Left ventricle myocardium inferior (tissue), 1 donor: ENCODE measurements at places on chromosomes 6 and 20. TPM values are rescaled to one million over a fixed set of nuclear protein-coding genes. Genes with fewer than 3 reads are reported as not detected.

DNA sequence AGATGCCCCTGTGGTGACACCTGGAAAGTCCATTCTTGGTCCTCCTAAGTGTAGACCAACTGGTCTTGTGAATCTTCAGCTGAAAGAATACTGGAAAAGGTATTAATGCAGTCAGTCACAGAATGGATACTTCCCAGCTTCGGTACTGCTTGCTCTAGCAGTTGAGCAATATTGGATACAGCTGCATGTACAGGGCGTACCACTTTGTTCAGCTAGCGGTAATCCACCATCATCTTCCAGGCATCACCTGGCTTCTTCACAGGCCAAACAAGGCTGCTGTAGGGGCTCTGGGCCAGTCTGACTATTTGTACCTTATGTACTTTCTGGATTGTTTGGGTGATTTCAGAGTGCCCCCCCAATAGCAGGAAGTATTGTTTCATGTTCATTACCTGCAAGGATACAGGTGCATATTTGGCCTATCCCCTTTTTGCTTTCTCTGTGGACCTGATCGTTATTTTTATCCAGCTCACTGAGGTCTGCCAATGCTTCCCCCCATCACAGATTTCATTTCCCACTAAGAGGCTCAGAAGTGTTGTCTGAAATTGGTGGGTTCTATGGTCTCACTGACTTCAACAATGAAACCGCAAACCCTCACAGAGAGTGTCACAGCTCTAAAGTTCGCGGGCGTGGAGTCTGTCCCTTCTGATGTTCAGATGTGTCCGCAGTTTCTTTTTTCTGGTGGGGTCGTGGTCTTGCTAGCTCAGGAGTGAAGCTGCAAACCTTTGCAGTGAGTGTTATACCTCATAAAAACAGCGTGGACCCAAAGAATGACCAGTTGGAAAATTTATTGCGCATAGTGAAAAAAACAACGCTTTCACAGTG lies 52.2 kb downstream of the TRIM27 start:
- no peak overlapping the region for H3K4me3 ChIP-seq
- H3K4me1 ChIP-seq = peaks cover 8% of the 10 kb centered on the region
- H3K27ac ChIP-seq = no peak overlapping the region
- H3K36me3 ChIP-seq = no peaks in the 10 kb centered on the region
- H3K27me3 ChIP-seq = peaks cover 53% of the 10 kb centered on the region

GRCh38 chr20:24694157-24694726 lies 224.8 kb downstream of the SYNDIG1 start:
- H3K4me1 ChIP-seq = peaks cover 22% of the 10 kb centered on the region
- H3K36me3 ChIP-seq = no peaks in the 10 kb centered on the region
- peak overlapping the region; percentile 50 for H3K27ac ChIP-seq
- no peak overlapping the region for H3K4me3 ChIP-seq
- peaks cover 17% of the 10 kb centered on the region for H3K27me3 ChIP-seq

GRCh38 chr6:34615574-34616226 lies 59.6 kb upstream of the SPDEF start:
- peaks cover 25% of the 10 kb centered on the region for H3K4me1 ChIP-seq
- peaks cover 8% of the 10 kb centered on the region for H3K36me3 ChIP-seq
- H3K27ac ChIP-seq = no peak overlapping the region
- H3K4me3 ChIP-seq = no peak overlapping the region

- peaks cover 40% of the 10 kb centered on the region for H3K4me1 ChIP-seq
- no peak overlapping the region for H3K27ac ChIP-seq
- no peak overlapping the region for H3K4me3 ChIP-seq
- H3K36me3 ChIP-seq = peaks cover 88% of the 10 kb centered on the region
- no peak for DNase-seq
Observed at GRCh38 chr20:62288535-62289105, 14.2 kb upstream of the ADRM1 start.

- DNase-seq = no peak
- peaks cover 37% of the 10 kb centered on the region for H3K36me3 ChIP-seq
- peaks cover 19% of the 10 kb centered on the region for H3K4me1 ChIP-seq
- H3K27ac ChIP-seq = peak overlapping the region; percentile 27
Observed at GRCh38 chr6:35419417-35419816, 32.7 kb upstream of the FANCE start.

DNA sequence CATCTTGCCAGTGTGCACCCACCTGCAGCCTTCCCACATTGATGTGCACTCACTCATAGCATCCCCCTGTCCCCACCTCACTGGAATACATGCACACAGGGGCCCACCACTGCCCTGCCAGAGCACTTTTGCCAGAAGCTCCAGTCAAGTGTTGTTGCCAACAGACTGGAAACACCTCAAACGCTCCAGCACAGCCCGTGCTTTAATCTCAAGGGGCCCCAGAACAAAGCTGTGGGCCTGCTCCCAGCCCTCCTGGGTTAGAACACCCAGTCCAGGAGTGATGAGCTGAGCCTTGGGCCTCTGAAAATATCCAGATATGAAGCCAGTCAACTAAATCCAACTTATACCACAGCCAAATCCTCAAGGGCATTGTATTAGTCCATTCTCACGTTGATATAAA lies 77.1 kb downstream of the CYP39A1 start:
- no peak overlapping the region for H3K4me3 ChIP-seq
- no peak overlapping the region for H3K27ac ChIP-seq
- H3K4me1 ChIP-seq = no peaks in the 10 kb centered on the region
- no peaks in the 10 kb centered on the region for H3K36me3 ChIP-seq

GRCh38 chr6:90127595-90127994 lies 169.0 kb downstream of the BACH2 start:
- H3K27ac ChIP-seq = no peak overlapping the region
- peaks cover 17% of the 10 kb centered on the region for H3K4me1 ChIP-seq
- H3K36me3 ChIP-seq = no peaks in the 10 kb centered on the region
- no peaks in the 10 kb centered on the region for H3K27me3 ChIP-seq
- DNase-seq = no peak
- no peak overlapping the region for H3K4me3 ChIP-seq

DNA sequence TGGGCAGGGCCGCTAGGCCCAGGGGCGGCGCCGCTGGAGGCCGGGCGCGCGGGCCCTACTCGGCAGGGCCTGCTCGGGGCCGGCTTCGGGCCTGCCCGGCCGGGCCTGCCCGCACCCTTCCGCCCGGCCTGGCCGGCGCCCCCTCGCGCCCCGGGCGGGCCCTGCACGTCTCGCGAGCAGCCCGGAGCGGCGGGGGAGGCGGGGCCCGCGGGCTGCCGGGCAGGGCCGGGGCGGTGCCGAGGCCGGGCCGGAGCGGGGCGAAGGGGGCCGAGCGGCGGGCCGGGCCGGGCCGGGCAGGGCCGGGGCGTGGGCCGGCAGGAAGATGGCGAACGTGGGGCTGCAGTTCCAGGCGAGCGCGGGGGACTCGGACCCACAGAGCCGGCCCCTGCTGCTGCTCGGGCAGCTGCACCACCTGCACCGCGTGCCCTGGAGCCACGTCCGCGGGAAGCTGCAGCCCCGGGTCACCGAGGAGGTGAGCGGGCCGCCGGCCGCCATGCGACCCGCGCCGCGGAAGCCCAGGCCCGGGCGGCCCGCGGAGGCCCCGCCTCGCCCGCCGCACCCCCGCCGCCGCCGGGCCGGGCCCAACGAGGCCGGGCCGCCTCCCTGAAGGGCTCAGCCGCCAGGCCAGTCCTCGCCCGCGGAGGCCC lies at the start of gene NPEPL1:
Gene NPEPL1, plus strand, starts transcription at position 222 of the 647 bp plus-strand sequence. Its CDS starts 101 bp downstream, at position 323.
- peak within 1 kb of the TSS; percentile 94 for H3K27ac ChIP-seq
- peak; percentile 75 for DNase-seq
- peaks cover 40% of the 10 kb centered on the region for H3K4me1 ChIP-seq
- H3K27me3 ChIP-seq = no peaks in the 10 kb centered on the region
- peak within 1 kb of the TSS; percentile 71 for H3K4me3 ChIP-seq
- peaks cover 25% of the 10 kb centered on the region for H3K36me3 ChIP-seq

GRCh38 chr6:152096863-152097496 lies 289.5 kb downstream of the ESR1 start:
- H3K27ac ChIP-seq = no peak overlapping the region
- peaks cover 27% of the 10 kb centered on the region for H3K4me1 ChIP-seq
- H3K27me3 ChIP-seq = no peaks in the 10 kb centered on the region

DNA sequence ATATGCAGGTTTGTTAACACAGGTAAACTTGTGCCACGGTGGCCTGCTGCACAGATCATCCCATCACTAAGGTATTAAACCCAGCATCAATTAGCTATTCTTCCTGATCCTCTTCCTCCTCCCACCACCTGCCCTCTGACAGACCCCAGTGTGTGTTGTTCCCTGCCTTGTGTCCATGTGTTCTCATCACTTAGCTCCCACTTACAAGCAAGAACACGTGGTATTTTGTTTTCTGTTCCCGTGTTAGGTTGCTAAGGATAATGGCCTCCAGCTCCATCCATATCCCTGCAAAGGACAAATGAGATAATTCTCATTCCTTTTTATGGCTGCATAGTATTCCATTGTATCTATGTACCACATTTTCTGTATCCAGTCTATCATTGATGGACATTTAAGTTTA lies 294.0 kb downstream of the PKHD1 start:
- no peaks in the 10 kb centered on the region for H3K4me1 ChIP-seq
- H3K4me3 ChIP-seq = no peak overlapping the region
- H3K36me3 ChIP-seq = no peaks in the 10 kb centered on the region
- no peak overlapping the region for H3K27ac ChIP-seq

GRCh38 chr6:29908710-29909109 lies 33.6 kb upstream of the HLA-A start:
- no peak overlapping the region for H3K4me3 ChIP-seq
- H3K27ac ChIP-seq = no peak overlapping the region
- no peaks in the 10 kb centered on the region for H3K27me3 ChIP-seq
- DNase-seq = no peak

DNA sequence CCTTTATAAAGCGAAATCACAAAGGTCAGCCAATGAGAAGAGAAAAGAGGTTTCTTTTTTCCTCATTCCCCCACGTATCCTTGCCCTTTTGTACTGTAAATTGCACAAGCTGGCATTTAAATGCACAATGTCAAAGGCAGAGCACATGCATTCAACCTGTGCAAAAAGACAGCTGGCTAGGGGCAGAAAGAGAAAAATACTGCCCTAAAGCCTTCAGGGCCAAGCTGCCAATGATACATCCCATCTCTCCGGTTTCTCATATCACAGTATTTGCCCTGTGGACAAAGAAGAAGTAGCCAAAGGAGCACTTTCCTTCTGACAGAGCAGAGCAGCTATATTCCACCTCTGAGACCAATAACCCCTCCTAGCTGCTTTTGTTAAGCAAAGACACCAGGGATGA lies 219.2 kb downstream of the TRDN start:
- H3K4me3 ChIP-seq = peak overlapping the region; percentile 26
- H3K27ac ChIP-seq = peak overlapping the region; percentile 38
- peaks cover 27% of the 10 kb centered on the region for H3K4me1 ChIP-seq
- H3K36me3 ChIP-seq = no peaks in the 10 kb centered on the region

- H3K4me1 ChIP-seq = peaks cover 22% of the 10 kb centered on the region
- H3K27ac ChIP-seq = no peak overlapping the region
- no peak overlapping the region for H3K4me3 ChIP-seq
- H3K36me3 ChIP-seq = no peaks in the 10 kb centered on the region
- H3K27me3 ChIP-seq = no peaks in the 10 kb centered on the region
Observed at GRCh38 chr6:116531675-116532570, 13.6 kb downstream of the TRAPPC3L start.

DNA sequence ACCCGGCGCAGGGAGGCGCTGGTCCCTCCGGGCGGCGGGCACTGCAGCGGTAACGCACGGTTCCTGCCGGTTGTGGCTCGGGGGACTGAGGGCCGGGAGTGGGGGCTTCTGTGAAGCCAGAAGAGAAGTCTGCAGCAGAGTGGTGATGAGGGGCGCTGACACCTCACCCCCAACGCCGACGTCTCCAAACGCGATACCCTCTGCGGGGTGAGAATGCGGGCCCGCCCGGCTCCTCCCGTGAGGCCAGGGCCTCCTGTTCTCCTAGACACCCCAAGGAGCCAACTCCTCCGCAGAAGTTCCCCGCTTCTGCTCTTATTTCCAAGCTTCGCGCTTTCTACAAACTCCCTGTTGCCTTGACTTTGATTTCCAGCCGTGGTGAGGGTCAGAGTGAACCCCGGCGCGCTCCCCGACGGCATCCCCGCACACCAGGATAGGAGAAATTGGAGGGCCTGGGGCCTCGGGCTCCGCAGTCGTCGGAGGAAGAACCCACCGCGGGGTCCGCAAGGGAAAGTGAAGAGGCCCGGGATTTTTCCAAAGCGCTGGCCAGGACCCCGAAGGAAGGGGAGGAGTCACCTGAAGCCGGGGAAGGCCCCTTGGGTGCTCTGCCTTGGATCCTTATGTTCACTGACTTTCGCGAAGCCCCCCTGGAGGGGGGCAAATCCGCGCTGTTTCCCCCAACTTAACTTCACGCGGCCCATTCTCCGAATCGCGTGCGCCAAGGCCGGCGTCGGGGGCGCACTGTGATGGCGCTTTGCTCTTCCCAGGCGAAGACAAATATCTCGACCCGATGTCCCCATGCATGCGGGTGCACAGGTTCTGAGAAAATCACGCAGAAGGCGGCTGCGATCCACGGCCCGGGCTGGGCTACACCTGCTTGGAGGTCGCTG lies 3.1 kb upstream of the INSM1 start:
- peaks cover 50% of the 10 kb centered on the region for H3K4me1 ChIP-seq
- H3K27me3 ChIP-seq = peaks cover 97% of the 10 kb centered on the region
- no peaks in the 10 kb centered on the region for H3K36me3 ChIP-seq
- DNase-seq = no peak

DNA sequence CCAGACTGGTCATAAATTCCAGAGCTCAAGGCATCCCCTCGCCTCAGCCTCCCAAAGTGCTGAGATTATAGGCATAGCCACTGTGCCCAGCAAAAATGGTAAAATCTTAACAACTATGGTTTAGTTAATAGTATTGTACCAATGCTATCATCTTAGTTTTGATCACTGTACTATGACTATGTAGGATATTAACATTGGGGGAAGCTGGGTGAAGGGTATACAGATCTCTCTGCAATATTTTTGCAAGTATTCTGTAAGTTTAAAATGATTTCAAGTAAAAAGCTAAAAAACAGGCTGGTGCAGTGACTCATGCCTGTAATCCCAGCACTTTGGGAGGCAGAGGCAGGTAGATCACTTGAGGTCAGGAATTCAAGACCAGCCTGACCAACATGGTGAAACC lies 7.8 kb downstream of the PIGU start:
- DNase-seq = no peak
- no peaks in the 10 kb centered on the region for H3K36me3 ChIP-seq
- H3K4me1 ChIP-seq = no peaks in the 10 kb centered on the region
- H3K27ac ChIP-seq = no peak overlapping the region

- peaks cover 34% of the 10 kb centered on the region for H3K4me1 ChIP-seq
- H3K4me3 ChIP-seq = no peak overlapping the region
- no peak overlapping the region for H3K27ac ChIP-seq
- H3K27me3 ChIP-seq = no peaks in the 10 kb centered on the region
- peaks cover 92% of the 10 kb centered on the region for H3K36me3 ChIP-seq
Observed at GRCh38 chr6:56484669-56485068, 158.0 kb downstream of the DST start.

DNA sequence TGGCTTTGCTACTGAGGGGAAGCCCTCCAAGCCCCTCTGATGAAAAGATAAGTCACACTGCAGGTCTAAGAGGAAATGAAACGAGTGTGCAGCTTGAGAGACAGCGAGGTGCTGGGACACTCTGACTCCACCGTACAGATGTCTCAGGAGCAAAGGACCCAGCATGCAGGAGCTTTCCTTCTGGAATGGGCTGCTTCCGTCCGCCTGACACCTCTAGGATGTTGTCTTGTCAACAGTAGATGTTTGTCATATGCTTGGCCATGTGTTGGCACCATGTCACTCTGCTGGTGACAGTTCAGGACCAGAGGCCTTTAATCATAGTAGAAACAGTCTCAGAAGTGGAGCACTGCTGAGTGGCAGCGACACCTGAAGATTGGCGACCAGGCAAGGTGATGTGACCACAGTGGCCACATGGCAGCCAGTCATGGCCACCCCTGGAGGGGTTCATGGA lies 46.7 kb downstream of the SLC24A3 start:
- H3K27ac ChIP-seq = no peak overlapping the region
- H3K36me3 ChIP-seq = no peaks in the 10 kb centered on the region
- no peak for DNase-seq
- peaks cover 9% of the 10 kb centered on the region for H3K27me3 ChIP-seq

SAPCD1 gene
- not detected for total RNA-seq

CD109 gene
- 9.1 TPM for total RNA-seq

LY6G5B gene
- 4.4 TPM for total RNA-seq

LMBRD1 gene
- 43.6 TPM for total RNA-seq

KDM1B gene
- 14.3 TPM for total RNA-seq

HIVEP2 gene
- total RNA-seq = 16.2 TPM

FAM83B gene
- 0.63 TPM for total RNA-seq

PET117 gene
- total RNA-seq = 9.1 TPM
